ENCODE measurements at places on chromosomes 3 and 15.

GRCh38 chr15:62262305-62262941 lies 97.3 kb upstream of the C2CD4B start:
- no peak for DNase-seq

DNA sequence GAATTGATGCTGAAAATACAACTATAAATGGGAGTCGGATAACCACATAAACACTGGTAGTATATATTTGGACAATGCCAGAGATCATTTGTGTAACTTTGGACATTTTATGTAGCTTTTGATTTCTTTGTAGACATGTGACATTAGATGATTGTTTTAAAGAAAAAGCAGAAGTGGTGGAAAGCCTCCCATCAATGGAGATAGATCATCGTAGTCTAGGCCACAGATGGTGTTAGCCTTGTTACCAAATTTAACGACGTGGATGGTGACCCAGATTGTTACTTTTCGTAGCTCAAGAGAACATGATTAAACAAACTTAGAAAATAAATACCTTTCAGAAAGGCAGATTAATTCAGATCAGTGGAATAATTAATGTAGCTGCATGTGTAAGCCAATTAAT lies 8.8 kb downstream of the CACNA1D start:
- DNase-seq: no peak

GRCh38 chr15:86855307-86856291 lies 775.9 kb downstream of the AGBL1 start:
- DNase-seq: peak; percentile 2

GRCh38 chr3:14843321-14843720 lies 24.6 kb downstream of the FGD5 start:
- DNase-seq: no peak

GRCh38 chr15:48868023-48868422 lies 9.9 kb upstream of the EID1 start:
- DNase-seq: no peak

- no peak for DNase-seq
Observed at GRCh38 chr15:62559381-62559733, 394.3 kb upstream of the C2CD4B start.
